ENCODE measurements at places on chromosomes 4 and X.

GRCh38 chr4:55770662-55771061 is 48.9 kb upstream of the EXOC1L start:
- no peak for DNase-seq

GRCh38 chr4:38422850-38423249 is 241.1 kb upstream of the KLF3 start:
- DNase-seq = no peak

DNA sequence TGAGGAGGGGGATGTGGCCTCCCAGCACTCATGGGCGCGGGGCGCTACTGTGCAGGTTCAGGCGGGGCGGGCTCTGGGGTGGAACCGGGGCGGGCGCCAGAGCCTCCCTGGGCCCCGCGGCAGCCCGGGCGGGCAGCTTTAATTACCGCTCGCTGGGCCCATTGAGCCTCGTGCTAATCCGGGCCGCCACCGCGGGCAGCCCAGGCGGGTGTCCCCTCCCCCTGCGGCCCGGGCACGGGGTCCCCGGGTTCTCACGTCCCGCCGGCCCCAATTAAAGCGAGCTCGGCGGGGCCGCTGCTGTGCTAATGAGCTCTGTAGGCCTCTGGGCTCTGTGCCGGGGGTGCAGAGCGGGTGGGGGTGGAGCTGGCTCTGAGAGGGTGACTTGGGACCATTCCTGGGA is 22.8 kb upstream of the FGFR3 start:
- no peak for DNase-seq

DNA sequence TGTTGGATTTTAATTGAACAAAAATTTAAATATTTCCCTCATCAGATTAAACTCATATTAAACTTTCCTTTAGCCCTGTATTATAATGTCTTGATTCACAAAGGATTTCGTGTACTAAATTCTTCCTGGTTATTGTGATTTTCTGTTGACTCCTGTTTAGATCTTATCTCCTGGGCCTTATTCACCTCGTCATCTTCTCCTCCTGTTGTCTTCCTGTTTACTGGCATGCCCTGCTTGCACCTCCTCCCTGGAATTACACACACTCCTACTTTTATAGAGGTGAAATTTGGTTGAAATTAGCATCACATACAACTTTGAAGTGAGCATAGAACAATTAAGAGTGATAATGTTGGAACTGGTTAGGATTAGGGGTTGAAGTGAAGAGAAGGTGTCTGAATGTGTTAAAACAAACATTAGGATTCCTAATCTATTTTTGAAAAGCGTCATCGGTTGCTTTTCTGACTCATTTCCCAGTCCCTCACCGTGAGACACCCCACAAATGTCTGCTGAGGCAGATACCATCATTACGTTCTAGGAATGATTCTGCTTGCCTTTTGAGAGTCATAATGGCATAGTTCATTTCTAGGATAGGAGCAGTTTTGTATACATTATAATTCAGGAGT is 32.5 kb downstream of the TLL1 start:
- no peak for DNase-seq

- DNase-seq = peak; percentile 32
Measured at GRCh38 chr4:173332963-173333657, 1.0 kb downstream of the HMGB2 start.

GRCh38 chr4:48854982-48855381 is 24.1 kb downstream of the OCIAD1 start:
- no peak for DNase-seq

GRCh38 chr4:184731056-184731455 is 2.8 kb downstream of the CENPU start:
- DNase-seq = no peak

GRCh38 chr4:36283912-36284465 is 2.6 kb downstream of the DTHD1 start:
- no peak for DNase-seq

DNA sequence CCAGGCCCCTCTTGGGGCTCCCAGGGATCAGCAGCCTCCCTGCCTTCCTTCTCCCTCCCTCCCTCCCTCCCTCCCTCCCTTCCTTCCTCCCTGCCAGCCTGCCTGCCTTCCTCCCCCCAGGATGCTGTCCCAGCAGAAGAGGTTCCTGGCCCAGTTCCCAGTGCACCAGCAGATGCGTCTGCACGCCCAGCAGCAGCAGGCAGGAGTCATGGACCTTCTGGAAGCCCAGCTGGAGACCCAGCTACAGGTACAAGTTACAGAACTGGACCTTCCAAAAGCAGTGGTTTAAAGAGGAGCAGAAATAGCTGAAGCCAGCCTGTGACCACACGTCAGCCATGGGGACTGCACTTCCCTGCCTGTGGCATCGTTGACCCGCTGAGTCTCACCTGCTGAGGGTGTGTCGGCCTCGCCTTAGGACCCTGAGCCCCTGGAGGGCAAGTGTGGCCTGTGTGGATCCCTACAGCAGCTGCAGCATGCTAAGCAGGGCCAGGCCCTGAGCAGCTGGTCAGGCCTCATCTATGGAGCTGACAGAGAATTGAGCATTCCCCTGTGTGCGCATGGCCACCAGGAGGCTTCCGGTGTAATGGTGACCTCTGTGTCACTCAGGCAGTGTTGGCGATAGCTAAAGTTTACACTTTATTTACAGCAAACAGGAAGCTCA is 84.7 kb downstream of the CRMP1 start:
- no peak for DNase-seq

- no peak for DNase-seq
Measured at GRCh38 chr4:105838082-105838481, 57.2 kb upstream of the NPNT start.

- no peak for DNase-seq
Measured at GRCh38 chr4:111213531-111213930, 590.7 kb upstream of the PITX2 start.

GRCh38 chrX:105190252-105190853 is 30.1 kb downstream of the TEX13A start:
- DNase-seq = no peak

- no peak for DNase-seq
Measured at GRCh38 chr4:18203966-18204365, 182.4 kb upstream of the LCORL start.

- DNase-seq = no peak
Measured at GRCh38 chr4:7941965-7942496, 2.4 kb upstream of the AFAP1 start.

DNA sequence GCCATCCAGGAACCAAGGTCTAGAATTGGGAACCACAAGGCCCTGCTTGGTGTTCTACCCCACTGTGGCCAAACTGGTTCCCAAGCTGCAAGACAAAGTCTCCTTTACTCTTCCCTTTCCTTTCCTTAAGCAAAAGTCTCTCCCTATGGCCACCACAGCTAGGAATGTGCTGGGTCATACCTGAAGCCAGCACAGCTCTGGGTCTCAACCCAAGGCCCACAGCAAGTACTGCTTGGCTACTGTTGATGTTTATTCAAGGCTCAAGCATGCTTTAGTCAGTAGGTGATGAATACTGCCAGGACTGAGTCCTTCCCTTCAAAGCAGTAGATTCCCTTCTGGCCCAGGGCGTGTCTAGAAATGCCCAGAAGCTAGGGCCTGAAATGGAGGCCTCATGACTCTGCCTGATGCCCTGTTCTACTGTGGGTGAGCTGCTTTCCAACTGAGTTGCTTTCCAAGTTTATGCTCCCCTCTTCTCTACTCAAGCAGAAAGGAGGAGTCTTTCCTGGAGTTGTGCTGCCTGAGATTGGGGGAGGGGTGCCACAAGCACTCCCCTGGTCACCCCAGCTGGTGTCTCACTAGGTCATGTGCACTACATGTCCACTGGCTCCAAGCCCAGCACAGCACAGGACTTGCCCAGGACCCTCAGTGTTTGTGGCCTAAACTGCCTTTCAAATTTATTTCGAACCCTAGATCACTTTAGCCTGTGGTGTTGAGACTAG is 44.9 kb downstream of the STAP1 start:
- no peak for DNase-seq

- DNase-seq = no peak
Measured at GRCh38 chrX:16212436-16212835, 45.2 kb downstream of the MAGEB17 start.

DNA sequence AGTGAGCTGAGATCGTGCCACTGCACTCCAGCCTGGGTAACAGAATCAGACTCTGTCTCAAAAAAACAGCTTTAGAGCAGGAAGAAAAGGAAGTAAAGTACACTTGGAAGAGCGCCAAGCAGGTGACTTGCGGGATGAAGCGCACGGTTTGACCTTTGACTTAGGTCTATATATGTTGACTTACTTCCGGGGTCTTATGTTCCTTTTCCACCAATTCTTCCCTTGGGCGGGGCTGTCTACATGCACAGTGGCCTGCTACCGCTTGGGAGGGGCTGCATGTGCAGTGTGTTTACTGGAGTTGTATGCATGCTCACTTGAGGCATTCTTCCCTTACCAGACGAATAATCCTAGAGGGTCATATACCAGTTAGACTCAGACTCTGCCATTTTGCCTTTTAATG is 108.6 kb downstream of the APOOL start:
- DNase-seq = no peak

DNA sequence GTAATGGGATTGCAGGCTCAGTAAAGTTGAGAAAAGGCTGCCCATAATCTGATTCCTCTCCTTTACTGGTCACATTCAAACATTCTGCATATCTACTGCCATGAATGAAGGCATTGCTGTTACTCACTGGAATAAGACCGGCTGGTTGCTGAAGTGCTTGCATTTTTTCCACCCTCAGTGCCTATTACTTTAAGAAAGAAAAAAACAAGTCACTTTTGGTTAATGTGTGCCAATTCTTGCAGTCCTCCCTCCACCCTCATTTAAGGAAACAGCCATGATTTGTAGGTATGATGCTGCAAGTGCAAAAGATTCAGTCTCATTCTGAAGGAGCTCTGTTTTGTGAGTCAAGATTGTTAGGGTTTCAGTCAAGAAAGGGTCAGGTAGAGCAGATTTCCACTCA is 94.9 kb downstream of the EMCN start:
- no peak for DNase-seq

GRCh38 chr4:80184053-80184824 is 13.1 kb upstream of the PRDM8 start:
- DNase-seq = peak; percentile 77

DNA sequence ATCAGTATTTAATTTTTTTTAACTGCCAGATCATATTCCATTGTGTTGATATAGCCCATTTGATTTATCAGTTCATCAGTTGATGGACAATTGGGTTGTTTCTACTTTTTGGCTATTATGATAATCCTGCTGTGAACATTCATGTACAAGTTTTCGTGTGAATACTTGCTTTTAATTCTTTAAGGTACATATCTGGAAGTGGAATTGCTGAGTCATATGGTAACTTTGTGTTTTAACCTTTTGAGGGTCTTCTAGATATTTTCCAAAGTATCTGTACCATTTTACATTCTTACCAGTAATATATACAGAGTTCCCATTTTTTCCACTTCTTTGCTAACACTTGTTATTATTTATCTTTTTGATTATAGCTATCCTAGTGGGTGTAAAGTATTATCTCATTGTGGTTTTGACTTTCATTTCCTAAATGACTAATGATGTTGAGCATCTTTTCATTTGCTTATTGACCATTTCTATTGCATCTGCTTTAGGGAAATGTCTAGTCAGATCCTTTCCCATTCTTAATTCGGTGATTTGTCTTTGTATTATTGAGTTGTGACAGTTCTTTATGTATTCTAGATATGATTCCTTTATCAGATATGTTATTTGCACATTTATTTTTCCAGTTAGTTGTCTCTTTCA is 75.2 kb upstream of the NUDT6 start:
- no peak for DNase-seq

DNA sequence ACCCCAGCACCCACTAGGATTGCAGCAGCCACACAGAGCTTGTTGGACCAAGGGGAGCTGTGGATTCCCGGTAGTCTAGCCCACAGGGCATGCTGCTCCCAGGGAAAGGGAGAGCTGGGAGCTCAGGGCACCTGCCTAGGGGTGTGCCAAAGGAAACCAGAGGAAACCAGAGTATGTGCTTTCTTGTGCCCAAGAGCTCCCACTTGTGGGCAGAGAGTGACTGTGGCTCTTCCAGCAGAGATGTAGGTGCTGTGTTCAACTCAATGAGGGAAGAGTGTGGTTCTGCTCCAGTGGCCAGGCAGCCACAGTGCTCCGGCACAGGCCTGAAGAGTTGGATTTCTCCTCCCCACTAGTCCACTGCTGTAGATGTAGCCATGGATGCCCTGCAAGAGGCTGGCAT is 1050.0 kb upstream of the INTU start:
- no peak for DNase-seq

DNA sequence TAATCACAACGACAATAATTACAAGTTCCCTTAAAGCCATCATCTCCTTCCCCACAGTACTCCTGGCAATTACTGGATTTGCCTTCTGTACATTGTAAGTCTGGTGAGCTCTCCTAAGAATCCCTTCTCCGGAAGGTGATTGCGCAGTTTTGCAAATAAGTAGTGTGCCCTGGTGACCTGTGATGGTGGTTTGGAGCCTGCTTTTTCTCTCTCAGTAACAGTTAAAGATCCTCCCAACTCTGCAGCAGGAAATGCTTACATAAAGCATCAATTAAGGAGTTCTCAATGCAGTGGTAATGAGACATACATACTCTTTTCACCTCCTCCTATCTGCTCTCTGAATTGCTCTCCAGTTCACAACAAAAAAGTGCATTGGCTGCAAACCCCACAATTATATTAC is 159.7 kb downstream of the SH2D1A start:
- DNase-seq = no peak
